ENCODE measurements at places on chromosomes 5 and 9.

GRCh38 chr9:121700165-121700831 lies 48.9 kb downstream of the DAB2IP start:
- DNase-seq, result peak; percentile 33

DNA sequence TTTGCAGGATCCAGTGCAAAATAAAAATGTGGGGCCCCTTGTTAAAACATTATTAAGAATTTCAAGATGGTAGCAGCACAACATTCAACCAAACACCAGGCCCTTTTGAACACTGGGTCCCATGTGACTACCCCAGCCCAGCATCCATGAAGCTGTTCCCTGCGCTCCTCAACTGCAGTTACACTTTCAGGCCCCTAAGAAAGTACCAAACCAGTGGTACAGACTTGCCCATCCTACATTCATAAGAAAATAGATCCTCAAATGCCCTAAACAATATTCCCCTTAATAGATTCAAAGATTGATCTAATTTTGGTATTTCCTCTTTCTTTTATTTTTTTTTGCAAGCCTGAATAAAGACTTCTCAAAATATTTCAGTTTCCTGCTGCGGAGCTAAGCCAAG lies 201.7 kb downstream of the EFNA5 start:
- DNase-seq, result no peak

GRCh38 chr9:127053057-127053821 lies 69.2 kb downstream of the ANGPTL2 start:
- DNase-seq, result no peak

GRCh38 chr5:11797132-11797531 lies 107.1 kb downstream of the CTNND2 start:
- DNase-seq, result no peak

GRCh38 chr5:101212942-101213514 lies 309.9 kb upstream of the ST8SIA4 start:
- DNase-seq, result no peak

GRCh38 chr9:27341545-27342294 lies 44.8 kb upstream of the EQTN start:
- DNase-seq, result no peak

GRCh38 chr9:76162086-76162730 lies 232.0 kb downstream of the RFK start:
- no peak for DNase-seq

All from stimulated activated naive CD8-positive, alpha-beta T cell treated with anti-CD3 and anti-CD28 coated beads, Interleukin-15, amount 100 ng/mL, for 72 hours (primary cell).